ENCODE measurements at places on chromosomes 12 and 14. TPM values are rescaled to one million over a fixed set of nuclear protein-coding genes. Genes with fewer than 3 reads are reported as not detected.

GRCh38 chr14:23932639-23933038 is 20.9 kb upstream of the DHRS4 start:
- ATAC-seq = no peak

GRCh38 chr12:132102297-132102696 is 41.8 kb downstream of the DDX51 start:
- ATAC-seq = no peak

Gene SLCO1A2
- total RNA-seq = not detected

GRCh38 chr14:75123991-75124390 is 2.9 kb downstream of the NEK9 start:
- peak; percentile 56 for ATAC-seq

Data from esophagus mucosa (tissue), 1 donor.